A549 treated with AZD2906 at 1 μM for 4 hours (cell line): ENCODE measurements at places on chromosomes 1 and 21. TPM values are rescaled to one million over a fixed set of nuclear protein-coding genes. Genes with fewer than 3 reads are reported as not detected.

COG2 gene
- total RNA-seq: 18.4 to 23.5 TPM (median 19.0 TPM) in 5 replicates

S100A6 gene
- 3,320 to 3,871 TPM (median 3,675 TPM) in 5 replicates for total RNA-seq

CNKSR1 gene
- total RNA-seq: 0.04 to 0.39 TPM (median 0.31 TPM) in 5 replicates

MIB2 gene
- 8.0 to 19.5 TPM (median 17.7 TPM) in 5 replicates for total RNA-seq

FCGR1A gene
- not detected in 5 replicates for total RNA-seq

GPX7 gene
- total RNA-seq: not detected in 5 replicates

CR1 gene
- not detected in 5 replicates for total RNA-seq

LACTBL1 gene
- not detected in 5 replicates for total RNA-seq

SEMA6C gene
- total RNA-seq: 1.2 to 2.4 TPM (median 1.8 TPM) in 5 replicates

OLIG1 gene
- total RNA-seq: not detected in 5 replicates

KMO gene
- 0.51 to 1.2 TPM (median 0.98 TPM) in 5 replicates for total RNA-seq

LEMD1 gene
- 0.15 TPM in 1 of 5 replicates, not detected in the others for total RNA-seq

CLCNKB gene
- total RNA-seq: 0.07 to 0.13 TPM (median 0.10 TPM) in 4 of 5 replicates, not detected in the other

PGBD5 gene
- total RNA-seq: 0.23 to 0.52 TPM (median 0.34 TPM) in 5 replicates

BTBD19 gene
- total RNA-seq: 1.5 to 2.6 TPM (median 2.4 TPM) in 5 replicates

MATN1 gene
- total RNA-seq: 0.02 to 0.14 TPM (median 0.10 TPM) in 4 of 5 replicates, not detected in the other

RORC gene
- total RNA-seq: 0.01 to 0.05 TPM (median 0.03 TPM) in 5 replicates

SLX9 gene
- 40.0 to 62.2 TPM (median 59.7 TPM) in 5 replicates for total RNA-seq

OR2M3 gene
- total RNA-seq: not detected in 5 replicates

CACHD1 gene
- 1.3 to 1.6 TPM (median 1.3 TPM) in 5 replicates for total RNA-seq

SLC25A34 gene
- total RNA-seq: 0.08 to 0.43 TPM (median 0.18 TPM) in 5 replicates

KRTAP11-1 gene
- not detected in 5 replicates for total RNA-seq

MRAP gene
- total RNA-seq: not detected in 5 replicates

ATP5PO gene
- 142 to 156 TPM (median 144 TPM) in 5 replicates for total RNA-seq

OR2L5 gene
- not detected in 5 replicates for total RNA-seq

NMNAT2 gene
- 0.47 to 0.85 TPM (median 0.70 TPM) in 5 replicates for total RNA-seq

SLAMF8 gene
- total RNA-seq: 0.10 to 0.25 TPM (median 0.16 TPM) in 5 replicates

ZYG11B gene
- 4.8 to 7.0 TPM (median 5.9 TPM) in 5 replicates for total RNA-seq

PRRX1 gene
- total RNA-seq: 0.06 TPM in 1 of 5 replicates, not detected in the others

FUCA1 gene
- total RNA-seq: 8.5 to 11.5 TPM (median 10.1 TPM) in 5 replicates

IQGAP3 gene
- total RNA-seq: 13.7 to 19.1 TPM (median 15.6 TPM) in 5 replicates

ADAMTS5 gene
- not detected in 5 replicates for total RNA-seq

PPT1 gene
- total RNA-seq: 57.3 to 74.0 TPM (median 58.3 TPM) in 5 replicates

LAX1 gene
- 0.11 TPM in 1 of 5 replicates, not detected in the others for total RNA-seq

LIN28A gene
- total RNA-seq: 0.02 TPM in 1 of 5 replicates, not detected in the others

DYRK3 gene
- total RNA-seq: 9.1 to 13.2 TPM (median 9.4 TPM) in 5 replicates

FCGR2B gene
- not detected in 5 replicates for total RNA-seq

TMEM82 gene
- not detected in 5 replicates for total RNA-seq

FLG2 gene
- not detected in 5 replicates for total RNA-seq

PIGR gene
- 0.01 to 0.02 TPM in 2 of 5 replicates, not detected in the others for total RNA-seq

RIMS3 gene
- total RNA-seq: 0.84 to 1.3 TPM (median 1.2 TPM) in 5 replicates

STUM gene
- total RNA-seq: not detected in 5 replicates

FMOD gene
- total RNA-seq: 0.05 to 0.19 TPM in 2 of 5 replicates, not detected in the others

GUCA2B gene
- total RNA-seq: 0.20 to 0.49 TPM (median 0.37 TPM) in 5 replicates

AXDND1 gene
- total RNA-seq: 0.17 to 0.37 TPM (median 0.26 TPM) in 5 replicates
